ENCODE measurements at places on chromosomes 6 and 20.

DNA sequence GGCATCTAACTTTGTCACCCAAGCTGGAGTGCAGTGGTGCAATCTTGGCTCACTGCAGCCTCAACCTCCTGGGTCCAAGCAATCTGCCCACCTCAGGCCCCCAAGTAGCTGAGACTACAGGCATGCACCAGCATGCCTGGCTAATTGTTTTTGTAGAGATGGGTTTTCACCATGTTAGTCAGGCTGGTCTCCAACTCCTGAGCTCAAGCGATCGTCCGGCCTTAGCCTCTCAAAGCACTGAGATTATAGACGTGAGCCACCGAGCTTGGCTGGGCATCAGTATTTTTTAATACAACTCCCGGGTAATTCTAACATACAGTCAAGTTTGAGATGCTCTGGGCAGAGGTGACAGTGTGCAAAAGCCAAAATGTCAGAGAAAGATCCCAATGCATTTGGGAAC lies 73.5 kb downstream of the NFATC2 start:
- DNase-seq, result no peak

DNA sequence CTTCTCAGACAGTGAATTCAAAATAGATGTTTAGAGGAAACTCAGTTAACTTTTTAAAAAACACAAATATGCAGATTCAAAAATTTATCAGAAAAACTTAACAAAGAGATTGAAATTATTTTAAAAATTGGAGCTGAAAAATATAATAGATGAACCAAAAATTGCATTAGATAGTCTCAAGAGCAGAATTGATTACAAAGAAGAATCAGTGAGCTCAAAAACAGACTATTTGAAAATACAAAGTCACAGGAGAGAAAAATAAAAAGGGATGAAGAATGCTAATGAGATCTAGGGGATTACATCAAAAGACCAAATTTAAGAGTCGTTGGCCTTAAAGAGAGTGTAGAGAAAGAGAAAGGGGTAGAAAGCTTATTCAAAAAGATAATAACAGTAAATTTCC lies 700.5 kb downstream of the COL12A1 start:
- no peak for DNase-seq

DNA sequence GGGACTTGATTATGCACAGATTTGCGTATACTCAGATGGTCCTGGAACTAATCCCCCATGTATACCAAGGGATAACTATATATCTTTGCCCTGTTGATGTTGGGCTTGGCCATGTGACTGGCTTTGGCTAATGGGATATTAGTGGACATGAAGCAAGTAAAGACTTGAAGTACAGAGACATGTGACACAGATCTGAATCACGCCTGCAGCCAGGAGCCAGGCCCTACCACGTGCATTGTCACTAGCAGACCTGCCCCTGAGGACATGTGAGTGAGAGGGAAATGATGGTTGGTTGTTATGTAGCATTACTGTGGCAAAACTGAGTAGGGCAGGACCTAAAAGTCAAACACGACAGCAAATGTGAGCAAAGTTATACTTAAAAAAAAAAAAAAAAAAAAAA lies 155.7 kb downstream of the AKAP7 start:
- no peak for DNase-seq

DNA sequence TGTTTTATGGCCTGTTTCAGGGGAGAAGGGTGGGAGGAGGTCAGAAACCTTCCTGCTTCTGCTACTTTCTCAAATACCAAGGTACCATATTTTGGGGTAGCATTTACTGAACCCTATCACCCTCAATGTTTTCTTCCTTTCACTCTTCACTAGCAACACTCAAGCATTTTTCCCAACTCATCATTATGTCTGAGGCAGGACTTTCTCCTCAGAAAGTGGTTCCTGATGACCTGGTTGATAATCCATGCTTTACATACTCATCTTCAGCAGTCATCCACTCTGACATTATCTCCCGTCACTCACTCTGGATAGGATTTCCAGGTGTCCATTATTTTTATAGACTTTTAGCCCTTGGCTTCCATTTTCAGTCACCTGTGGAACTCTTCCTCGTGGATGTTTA lies 21.1 kb downstream of the ZNF292 start:
- no peak for DNase-seq

- no peak for DNase-seq
These were observed 297.9 kb upstream of the RIMS1 start for GRCh38 chr6:71588490-71588889.

DNA sequence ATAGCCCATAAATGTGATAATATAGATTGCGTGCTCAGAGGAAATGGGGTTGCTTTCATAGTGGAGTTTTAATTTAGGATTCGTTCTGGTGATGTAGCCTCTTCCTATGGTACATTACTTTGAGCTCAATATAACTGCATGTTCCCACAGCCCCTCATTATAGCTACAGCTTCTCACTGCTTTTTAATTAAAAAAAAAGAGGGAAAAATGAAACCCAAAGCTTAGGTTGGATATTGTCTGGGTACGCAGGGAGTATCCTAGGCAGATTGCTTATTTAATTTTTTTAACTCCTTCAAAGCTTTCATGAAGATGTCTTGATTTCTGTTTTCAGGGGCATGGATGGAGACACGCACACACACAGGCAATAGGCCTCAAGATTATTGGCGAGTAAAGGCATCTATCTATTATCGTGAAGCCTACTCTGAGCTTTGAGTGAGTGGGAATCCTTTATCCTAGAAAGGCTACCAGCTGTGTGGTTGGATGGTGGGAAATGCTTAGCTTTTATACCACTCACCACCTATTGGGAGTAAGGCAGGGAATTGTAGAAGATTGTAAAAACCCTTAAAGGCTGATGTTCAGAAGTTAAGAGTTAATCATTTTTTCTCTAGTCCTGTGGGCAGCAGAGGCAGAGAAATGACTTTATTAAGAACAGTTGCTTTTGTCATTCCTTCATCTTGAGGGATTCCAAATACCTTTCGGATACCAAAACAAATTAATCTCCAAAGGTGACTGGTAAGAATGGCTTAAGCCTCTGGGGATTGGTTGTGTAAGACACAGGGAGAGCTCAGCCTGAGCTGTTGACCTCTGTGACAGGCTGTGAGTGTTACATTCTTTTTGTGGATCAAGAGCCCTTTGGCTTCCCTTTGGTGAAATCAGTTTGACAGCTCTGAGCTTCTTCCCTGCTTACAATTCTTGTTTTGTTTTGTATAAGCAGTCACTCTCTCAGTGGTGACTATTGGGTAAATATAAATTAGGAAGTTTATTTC lies 33.4 kb downstream of the CTNNBL1 start:
- no peak for DNase-seq

DNA sequence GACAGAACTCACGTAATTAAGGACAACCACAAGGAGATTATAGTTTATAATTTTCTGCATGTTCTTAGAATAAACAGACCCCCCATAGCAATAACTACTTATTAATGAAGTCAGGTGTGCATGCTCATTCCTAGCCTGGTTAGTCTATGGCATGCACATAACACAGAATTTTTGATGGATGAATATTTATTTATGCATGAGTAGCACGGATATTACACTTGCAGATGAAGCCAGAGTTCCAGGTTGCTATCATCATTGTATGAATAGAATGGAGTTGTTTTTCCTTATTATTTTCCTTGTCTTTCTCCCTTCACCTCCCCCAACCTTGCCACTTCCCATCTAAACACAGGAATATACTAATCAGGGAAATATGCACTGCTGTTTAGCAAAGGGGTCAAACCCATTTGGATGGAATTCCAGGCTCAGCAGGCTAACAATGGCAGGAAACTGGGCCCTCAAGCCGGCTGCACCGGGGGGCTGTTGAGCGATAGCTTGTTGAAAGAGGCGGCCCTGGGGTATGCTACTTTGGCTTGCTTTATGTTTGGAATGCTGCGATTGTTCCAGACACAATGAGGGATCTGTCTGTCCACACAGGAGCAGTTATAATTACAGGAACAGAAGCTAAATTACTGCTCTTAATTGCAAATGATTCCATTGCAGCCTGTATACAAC lies 112.6 kb downstream of the TMEM170B start:
- no peak for DNase-seq

DNA sequence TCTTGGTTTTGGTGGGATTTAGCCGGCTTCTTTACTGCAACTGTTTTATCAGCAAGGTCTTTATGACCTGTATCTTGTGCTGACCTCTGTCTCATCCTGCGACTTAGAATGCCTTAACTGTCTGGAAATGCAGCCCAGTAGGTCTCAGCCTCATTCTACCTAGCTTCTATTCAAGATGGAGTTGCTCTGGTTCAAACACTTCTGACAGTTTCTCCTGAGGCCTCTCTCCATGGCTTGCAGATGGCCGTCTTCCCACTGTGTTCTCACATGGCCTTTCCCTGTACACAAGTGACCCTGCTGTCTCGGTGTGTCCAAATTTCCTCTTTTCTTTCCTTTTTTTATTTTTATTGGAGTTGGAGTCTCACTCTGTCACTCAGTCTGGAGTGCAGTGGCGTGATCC lies 4.2 kb upstream of the CCM2L start:
- no peak for DNase-seq

DNA sequence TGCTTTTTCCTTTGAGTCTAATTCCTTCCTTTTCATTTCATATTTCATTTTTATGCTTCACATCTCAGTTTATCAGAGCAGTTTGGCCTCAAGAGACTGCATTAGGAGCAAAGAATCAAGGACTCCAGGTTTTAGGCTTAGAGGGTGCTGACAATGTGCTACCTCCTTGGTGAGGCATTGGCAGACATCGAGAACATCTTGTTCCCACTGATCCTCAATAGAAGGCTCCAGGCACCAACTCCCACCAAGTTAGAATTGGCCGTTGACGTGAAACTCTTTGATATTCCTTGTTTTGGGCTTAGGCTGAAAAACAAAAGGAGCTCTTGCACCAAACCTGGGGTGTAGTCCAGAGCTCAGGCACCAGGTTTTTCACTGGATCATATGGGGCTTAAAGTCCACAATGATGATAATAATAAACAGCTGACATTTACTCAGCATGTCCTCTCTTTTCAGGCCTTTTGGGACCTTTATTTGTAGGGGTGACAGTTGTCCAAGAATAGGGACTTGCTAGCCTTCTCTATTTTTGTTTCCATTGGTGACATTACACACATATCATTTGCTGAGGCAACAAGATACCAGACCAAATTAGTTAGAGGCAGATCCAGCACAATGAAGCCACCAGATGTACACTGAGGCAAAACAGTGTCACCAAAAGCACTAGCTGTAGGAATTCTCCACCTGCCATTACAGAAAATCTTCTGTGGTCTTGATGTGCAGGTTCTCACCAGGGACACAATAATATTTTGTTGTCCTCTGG lies 81.0 kb upstream of the ENPP5 start:
- DNase-seq, result no peak

All from mesothelial cell of epicardium (in vitro differentiated cells).